NCI-H1105 (cell line): ENCODE measurements at places on chromosomes 12 and 14.

- DNase-seq = no peak
Measured at GRCh38 chr12:53950437-53950773, 4.3 kb upstream of the HOXC12 start.

- DNase-seq = no peak
Measured at GRCh38 chr12:109642506-109643132, 69.0 kb downstream of the MVK start.

DNA sequence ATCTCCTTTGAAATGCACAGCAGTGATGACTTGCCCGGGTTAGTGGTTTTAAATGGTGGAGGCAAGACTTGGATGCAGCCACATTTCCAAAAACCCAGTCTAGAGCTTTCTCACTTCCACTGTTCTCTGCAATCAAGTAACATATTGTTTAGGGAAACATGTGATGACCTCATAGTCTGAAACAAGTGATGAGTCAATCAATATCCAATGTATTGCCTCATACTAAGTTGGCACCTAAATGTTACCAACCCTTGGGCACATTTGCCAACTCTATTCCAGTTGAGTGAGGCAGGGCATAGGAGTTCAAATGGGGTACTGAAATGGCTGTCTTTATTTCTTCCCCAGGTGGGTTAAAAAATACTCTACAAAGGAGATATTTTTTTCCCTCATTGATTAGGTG lies 1105.4 kb downstream of the VRK1 start:
- no peak for DNase-seq

DNA sequence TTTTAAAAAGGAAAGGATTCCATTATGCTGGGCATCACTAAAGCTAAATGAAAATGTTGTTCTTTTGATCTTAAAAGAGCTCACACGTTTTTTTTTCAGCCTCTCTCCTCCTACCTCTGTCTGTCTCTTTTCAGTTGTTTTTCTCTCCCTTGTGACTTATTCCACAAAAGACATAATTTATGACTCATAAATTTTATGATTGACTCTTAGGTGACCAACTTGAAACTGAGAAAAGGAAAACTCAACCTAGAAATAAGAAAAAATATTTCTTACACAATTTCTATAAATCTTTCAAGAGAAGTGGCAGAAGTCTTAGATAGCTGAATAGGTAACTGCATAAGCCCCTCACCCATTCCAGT lies 227.7 kb upstream of the DDHD1 start:
- DNase-seq = no peak

- no peak for DNase-seq
Measured at GRCh38 chr12:90021795-90022440, 313.3 kb upstream of the ATP2B1 start.

DNA sequence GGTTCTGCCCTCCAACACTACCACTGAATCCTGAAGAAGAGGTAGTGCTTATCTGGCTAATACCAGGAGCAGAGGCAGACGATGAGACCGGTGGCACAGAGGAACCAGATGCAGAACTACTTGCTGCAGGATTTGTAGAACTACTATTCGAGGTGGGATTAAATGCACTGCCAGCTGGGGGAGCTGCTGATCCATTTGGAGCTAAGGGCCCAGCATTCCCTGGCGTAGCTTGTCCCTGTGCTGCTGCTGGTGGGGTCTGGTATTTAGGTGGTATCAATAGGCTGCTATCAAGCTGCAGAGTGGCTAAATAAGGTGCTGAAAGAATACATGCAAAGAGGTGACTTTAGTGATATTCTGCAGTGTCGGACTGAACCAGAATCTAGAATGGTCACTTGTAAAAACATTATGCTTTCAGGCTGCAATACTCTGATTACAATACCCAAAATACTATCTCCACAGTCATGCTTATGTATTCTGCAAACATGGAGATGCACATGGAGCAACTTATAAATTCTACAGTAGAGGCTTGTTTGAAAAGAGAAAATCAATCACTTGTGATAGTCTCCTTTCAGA lies 294.2 kb downstream of the MED13L start:
- DNase-seq = no peak

- DNase-seq = no peak
Measured at GRCh38 chr14:24339284-24340151, at the start of gene RIPK3. TSS of gene RIPK3 (minus strand) at chr14:24339991. CDS start at chr14:24339826, 165 bp downstream.

- DNase-seq = no peak
Measured at GRCh38 chr12:127257366-127257935, 1009.5 kb upstream of the TMEM132C start.

DNA sequence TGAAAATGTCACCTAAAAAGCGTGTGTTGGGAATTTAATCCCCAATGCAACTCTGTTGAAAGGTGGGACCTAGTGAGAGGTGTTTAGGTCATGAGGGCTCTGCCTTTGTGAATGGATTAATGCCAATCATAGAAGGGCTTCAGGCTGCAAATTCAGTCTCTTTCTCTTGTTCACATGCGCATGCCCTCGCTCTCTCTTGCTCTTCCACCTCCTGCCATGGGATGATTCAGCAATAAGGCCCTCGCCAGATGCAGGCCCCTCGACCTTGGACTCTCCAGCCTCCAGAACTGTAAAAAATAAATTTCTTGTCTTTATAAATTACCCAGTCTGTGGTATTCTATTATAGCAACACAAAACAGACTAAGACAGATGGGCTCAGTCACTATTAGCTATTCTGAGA lies 55.4 kb downstream of the PLXNC1 start:
- no peak for DNase-seq

- no peak for DNase-seq
Measured at GRCh38 chr12:52351196-52352059, 15.9 kb downstream of the KRT85 start.

DNA sequence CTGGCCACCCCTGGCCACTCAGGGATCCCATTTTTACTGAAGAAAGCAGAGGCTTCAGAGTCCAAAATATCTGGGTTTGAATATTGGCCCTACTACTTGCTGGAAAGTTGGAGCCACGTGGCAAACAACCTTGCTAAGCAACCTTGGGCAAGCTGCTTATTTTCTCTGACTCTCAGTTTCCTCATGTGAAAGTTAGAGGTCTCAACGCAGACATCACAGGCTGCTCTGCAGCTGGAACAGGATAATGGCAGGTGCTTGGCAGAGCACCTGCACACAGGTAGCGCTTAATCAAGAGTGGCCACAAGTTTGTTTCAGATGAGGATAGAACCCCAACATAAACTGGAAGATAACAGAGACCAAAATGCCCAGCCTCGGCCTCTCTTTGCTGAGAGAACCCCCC lies 28.1 kb upstream of the CCND2 start:
- no peak for DNase-seq

GRCh38 chr12:39490500-39491282 lies 47.8 kb upstream of the KIF21A start:
- no peak for DNase-seq

- DNase-seq = no peak
Measured at GRCh38 chr12:53624956-53625355, 1.2 kb downstream of the ATF7 start.

DNA sequence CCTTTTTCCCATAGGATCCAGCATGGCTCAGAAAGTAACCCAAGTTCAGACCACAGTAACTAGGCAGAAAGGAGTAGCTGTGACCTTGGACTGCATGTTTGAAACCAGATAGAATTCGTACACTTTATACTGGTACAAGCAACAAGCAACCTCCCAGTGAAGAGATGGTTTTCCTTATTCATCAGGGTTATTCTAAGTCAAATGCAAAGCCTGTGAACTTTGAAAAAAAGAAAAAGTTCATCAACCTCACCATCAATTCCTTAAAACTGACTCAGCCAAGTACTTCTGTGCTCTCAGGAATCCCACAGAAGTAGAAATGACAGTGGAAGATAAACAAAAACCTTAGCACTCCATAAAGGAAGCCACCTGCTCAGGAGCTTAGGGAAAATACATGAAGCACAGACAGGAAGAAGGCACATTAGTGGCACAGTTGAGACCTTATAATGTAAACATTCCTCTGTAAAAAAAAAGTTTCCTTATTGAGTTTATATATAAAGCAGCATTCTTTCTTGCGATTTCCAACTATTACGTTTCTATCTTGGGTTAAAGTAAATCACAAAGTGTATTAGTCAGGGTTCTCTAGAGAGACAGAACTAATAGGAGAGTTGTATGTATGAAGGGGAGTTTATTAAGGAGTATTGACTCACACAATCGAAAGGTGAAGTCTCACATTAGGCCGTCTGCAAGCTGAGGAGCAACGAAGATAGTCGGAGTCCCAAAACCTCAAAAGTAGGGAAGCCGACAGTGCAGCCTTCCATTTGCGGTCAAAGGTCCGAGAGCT lies 398.4 kb downstream of the DAD1 start:
- DNase-seq = no peak

DNA sequence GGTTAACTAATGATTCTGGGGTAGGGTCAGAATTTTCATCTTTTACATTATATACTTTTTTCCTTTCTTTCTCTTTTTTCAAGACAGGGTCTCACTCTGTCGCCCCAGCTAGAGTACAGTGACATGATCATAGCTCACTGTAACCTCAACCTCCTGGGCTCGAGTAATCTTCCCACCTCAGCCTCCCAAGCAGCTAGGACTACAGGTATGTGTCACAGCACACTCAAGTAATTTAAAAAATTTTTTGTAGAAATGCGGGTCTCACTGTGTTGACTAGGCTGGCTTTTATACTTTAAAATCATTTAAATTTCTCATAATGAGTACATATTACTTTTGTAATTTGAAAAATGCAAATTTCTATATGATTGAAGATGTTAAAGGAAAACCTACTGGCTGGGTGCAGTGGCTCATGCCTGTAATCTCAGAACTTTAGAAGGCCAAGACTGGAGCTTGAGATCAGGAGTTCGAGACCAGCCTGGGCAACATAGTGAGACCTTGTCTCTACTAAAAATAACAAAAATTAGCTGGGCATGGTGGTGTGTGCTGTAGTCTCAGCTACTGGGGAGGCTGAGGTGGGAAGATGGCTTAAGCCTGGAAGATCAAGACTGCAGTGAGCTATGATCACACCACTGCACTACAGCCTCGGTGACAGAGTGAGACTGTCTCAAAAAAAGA lies 25.7 kb downstream of the R3HDM2 start:
- DNase-seq = no peak
